ENCODE measurements at places on chromosomes 2 and 18.

DNA sequence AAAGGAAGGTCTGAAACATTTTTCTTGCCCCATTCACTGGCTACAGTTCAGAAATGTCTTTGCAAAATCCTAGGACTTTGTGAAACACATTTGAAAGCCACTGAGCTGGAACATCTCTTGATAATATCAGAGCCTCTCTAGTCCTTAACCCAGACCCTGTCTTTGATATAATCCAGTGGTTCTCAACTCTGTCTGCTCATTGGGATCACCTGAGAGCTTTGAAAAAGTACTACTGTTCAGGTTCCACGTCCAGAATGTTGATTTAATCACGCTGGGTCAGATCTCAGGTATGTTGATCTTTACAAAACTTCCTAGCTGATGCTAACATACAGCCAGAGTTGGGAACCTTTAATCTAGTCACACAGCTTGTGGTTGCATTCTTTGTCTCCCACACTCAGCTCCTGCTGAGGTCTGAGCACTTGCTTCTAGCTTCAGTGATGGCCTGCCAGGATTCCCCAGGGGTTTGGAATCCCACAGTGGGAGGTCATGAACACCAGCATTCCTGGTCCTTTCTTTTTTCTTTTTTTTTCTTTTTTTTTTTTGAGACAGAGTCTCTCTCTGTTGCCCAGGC, 262.7 kb downstream of the SETBP1 start:
- no peak for DNase-seq

DNA sequence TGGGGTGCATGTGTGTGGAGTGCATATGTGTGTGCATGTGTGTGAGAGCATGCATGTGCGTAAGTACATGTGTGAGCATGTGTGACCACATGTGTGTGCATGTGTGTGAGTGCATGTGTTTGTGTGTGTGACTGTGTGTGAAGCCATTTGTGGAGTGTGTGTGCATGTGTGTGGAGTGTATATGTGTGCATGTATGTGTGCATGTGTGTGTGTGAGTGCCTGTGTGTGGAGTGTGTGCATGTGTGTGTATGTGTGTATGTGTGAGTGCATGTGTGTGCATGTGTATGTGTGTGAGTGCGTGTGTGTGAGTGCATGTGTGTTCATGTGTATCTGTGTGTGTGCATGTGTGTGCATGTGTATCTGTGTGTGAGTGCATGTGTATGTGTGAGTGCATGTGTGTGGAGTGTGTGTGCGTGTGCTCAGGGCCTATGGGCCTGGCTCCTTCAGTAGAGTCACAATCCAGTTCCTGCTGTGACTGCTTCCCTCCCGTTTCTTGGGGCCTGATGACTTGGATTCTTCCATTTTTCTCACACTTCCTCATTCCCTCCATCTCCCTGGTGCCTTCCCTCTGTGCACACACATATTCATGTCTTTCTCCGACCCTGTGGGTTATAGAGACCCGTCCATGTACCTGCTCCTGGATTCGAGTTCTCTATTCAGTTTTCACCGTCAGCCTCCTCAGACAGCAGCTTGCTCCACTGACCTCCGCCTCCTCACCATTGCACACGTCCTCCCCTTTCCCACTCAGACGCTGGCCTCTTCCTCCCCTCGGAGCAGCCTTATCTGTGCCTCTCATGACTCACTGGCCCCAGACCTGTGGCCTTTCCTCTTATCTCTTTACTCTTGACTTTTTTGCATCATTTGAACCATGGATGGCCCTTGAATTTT, 25.2 kb downstream of the TOGARAM2 start:
- no peak for DNase-seq

DNA sequence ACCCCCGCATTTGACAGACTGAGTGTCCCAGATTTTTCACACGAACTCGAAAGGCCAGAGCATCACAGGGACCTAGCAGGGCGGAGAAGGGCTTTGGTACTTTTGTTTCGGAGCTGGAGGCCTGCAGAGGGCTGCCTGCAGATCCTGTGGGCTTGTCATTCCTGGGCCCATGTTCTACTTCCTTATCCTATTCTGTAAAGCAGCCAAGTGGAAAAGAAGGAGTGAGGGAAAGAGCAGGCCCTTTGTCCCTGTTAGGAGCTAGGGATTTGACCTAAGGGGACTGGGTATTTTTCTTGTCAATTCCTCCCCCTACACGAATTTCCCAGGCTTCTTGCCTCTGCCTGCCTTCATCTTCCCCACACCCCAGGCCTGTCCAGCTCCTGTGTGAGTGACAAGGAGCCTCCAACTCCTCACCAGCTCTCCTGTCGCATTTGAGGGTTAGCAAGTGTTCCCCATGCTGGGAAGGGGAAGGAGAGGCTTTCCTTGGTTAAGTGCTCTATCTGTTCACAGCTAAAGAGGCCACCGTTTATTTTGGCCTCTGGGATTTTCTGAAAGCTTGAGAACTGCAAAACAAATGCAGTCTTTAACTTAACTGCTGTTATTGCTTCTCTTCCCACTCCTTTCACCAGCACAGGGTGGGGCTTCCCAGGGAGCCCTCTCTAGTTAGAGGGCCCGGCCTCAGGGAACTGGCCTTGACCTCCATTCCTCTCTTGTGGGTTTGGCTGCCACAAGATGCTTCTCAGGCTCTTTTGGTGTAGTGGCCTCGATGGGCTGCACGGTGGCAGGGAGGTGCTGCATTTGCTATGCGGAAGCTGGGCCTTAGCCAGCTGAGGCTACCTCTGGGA, 61.2 kb downstream of the SGPP2 start:
- no peak for DNase-seq

DNA sequence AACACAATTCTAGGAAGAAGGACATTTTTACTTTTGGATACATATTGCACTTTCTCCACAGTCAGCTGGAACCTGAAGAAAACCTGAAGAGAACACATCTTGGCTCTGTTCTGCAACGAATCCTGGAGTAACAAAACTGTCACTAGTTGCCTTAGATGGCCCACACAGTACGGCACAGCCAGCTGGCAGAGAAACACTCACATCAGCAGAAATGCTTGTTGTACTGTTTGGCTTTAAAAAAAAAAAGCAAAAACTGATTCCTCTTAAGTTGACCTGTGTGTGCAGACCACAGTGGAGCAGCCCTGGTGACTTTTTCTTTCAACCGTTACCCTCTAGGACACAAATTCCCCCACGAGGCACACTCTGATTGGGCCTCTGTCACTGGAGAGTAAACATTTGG, 152.3 kb upstream of the TWIST2 start:
- no peak for DNase-seq

Measured in stimulated activated CD4-positive, alpha-beta T cell treated with anti-CD3 and anti-CD28 coated beads, Interleukin-1b, Interleukin-23, amount 100 ng/mL, for 24 hours (primary cell).